ENCODE measurements at places on chromosomes 12 and 14.

GRCh38 chr14:26839481-26839880 lies 241.6 kb upstream of the NOVA1 start:
- DNase-seq: no peak

DNA sequence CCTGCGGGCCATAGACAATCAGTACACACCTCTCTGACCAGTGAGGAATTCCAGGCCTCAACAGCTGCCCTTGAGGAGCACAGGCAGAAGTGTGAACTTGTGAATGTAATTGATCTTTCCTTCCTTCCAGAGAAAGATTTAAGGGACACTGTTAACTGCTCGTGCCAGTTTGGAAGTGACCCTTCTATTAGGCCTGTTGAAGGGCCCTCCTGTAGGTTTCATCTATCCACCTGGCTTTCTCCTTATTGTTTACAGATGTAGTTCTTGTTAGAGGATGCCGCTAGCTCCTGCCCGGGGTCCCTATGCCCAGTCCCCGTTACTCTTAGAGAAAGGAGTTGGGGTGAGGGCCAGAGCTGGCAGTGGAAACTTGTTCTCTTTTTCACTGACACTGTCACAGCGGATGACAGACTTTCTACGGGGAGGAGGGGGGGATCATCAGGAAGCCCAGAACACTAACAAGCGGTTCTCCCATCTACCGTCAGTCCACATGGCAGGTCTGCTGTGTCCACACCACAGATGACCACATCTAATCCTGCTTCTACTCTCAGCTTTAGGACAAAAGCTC lies 42.6 kb downstream of the SH2B3 start:
- DNase-seq: no peak

DNA sequence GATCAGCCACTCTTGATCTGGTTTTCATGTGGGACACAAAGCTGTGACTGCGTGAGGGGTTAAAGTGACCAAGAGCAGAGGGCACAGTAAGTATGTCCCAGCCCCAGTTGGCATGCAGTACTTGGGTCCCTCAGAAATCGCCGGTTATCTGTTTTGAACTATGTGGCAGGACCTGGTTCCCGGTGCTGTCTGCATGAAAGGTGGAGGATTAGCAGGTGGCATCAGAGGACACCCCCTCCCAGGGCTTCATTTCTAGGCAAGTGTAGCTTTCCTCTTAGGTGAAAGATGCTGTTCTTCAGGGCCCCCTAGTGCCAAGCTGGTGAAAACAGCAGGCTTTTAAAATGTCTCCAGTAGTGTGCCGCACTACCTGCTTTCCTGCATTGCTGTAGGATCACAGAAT lies 57.1 kb downstream of the ATG14 start:
- DNase-seq: peak; percentile 35

DNA sequence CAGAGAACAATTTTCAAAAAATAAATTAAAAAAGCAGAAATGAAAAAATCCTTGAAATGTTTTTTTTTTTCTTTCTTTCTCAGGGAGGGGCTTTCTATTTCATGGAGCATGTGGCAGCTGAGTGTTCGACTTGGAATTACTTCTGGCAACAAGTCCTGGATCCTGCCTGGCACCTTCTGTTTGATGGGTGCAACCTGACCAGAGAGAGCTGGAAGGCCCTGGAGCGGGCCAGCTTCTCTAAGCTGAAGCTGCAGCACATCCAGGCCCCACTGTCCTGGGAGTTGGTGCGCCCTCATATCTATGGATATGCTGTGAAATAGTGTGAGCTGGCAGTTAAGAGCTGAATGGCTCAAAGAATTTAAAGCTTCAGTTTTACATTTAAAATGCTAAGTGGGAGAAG lies 22.5 kb upstream of the HIGD1C start:
- no peak for DNase-seq

DNA sequence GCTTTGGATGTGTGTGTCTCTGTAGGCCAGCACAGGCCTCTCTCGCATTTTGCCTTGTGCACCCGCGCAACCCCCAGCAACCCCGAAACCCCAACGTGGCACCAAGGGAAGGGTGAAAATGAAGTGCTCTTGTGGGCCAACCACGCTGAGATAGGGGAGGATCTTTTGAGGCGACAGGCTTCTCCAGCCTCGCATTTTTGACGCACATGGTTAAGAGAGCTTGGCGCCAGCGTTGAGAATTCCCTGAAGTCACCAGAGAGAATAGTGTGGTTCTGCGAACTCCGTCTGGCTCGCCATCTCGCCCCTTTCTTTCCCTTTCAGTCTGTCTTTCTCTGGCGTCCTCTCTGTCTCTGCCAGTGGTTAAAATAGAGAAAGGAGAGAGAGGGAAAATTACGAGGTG lies 1.9 kb upstream of the TBX3 start:
- DNase-seq: no peak

DNA sequence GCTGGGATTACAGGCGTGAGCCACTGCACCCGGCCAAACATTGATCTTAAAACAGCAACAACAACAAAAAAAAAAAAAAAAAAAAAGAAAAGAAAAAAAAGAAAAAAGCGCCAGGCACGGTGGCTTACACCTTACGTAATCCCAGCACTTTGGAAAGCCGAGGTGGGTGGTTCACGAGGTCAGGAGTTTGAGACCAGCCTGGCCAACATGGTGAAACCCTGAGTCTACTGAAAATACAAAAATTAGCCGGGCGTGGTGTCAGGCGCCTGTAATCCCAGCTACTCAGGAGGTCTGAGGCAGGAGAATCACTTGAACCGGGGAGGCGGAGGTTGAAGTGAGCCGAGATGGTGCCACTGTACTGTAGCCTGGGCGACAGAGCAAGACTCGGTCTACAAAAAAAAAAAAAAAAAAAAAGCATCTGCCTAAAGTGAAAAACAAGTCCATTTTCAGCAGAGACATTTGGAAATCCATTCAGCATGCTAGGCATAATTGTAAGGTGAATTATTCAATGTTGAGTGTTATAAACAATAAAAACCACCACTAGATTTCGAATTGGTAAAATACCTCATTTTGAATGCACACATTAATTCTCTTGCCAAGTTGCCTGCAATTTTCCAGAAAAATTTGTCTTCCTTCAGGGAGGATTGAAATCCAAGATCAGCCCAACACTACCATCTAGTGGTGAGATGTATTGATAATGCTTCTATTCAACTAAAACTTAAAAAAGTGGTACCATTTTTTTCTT lies 8.0 kb upstream of the CERS5 start:
- DNase-seq: no peak

DNA sequence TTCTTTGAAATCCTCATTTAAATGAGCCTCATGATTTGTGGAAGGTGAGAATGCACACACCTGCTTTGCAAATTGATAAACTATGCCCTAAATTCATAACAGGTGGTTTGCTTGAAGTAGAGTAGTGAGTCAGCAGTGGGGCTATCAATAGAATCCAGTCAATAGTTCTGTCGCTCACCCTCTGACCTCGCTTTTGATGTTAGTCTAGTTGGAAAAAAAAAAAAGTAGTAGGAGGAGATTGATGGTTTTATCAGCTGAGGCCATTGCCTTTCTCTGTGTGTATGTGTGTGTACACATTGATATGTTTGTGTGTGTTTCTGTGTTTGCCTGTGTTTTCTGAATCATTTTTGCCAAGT lies 267.3 kb downstream of the SNAPC1 start:
- DNase-seq: no peak

- DNase-seq: peak; percentile 39
Observed at GRCh38 chr12:50055831-50056638, 1.4 kb upstream of the ASIC1 start.

DNA sequence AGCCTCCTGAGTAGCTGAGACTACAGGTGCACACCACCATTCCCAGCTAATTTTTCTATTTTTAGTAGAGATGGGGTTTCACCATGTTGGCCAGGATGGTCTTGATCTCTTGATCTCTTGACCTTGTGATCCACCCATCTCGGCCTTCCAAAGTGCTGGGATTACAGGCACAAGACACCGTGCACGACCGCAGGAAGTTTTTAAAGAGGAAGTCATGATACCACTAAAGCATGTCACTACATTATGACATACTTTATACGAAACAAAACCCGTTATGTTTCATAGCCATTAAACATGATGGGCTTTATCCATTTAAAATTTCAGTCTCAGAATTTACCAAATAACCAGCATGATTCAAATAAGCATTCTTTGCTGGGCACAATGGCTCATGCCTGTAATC lies 83.8 kb upstream of the DUSP6 start:
- no peak for DNase-seq

GRCh38 chr12:98352218-98352811 lies 163.1 kb upstream of the TMPO start:
- no peak for DNase-seq

GRCh38 chr12:102876883-102877282 lies 40.2 kb downstream of the PAH start:
- DNase-seq: no peak

DNA sequence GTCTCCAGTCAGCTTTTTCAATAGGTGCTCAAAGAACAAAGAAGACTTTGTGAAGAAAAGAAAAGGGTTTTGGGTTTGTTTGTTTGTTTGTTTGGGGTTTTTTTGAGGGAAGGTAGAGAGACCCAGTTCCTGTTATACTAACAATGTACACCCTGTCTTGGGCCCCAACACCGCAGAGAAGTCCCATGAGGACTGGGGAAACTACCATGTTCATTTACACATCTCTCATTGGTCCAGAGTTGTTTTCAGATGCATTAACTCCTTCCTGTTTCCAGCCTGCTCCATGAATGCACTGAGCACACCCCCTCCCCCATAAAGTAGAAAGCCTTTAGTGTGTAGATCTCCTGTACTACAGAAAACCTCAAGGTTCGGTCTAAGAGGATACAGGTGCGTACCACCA lies 51.1 kb upstream of the SLC8A3 start:
- DNase-seq: no peak

DNA sequence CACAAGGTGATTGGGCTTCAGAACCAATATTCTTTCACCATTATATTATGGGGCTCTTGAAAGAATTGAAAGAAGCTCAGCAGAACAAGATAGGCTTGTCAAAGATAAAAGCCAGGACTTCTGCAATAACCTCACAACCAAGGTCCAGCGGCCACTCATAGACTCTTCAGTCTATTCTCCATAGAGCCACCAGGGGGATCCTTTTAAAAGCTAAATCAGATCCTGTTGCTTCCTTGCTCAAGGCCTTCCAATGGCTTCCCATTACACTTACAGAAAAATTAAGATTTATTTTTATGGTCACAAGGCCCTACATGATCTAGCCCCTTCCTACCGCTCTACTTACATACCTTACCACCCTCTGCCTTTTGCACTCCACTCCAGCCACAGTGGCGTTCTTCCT lies 169.6 kb downstream of the C12orf42 start:
- no peak for DNase-seq

DNA sequence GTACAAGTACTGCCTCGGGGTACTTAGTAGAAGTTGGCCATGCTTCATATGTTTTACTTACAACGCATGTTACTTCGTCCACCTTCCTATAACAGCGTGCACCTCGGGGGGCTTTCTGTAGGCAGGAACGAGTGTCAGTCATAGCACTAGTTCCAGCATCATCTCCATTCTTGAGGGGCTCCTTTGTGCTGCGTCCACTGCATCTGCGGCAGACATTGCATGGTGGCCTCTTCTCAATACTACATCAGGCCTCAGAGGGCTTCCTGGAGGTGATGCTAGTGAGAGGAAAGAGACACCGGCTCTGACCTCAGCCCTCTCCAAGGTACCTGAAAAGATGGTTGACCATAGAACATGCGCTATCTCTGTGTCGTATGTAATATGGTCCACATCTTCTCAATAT lies 121.2 kb upstream of the RTL1 start:
- DNase-seq: no peak

- DNase-seq: no peak
Observed at GRCh38 chr14:95140060-95140858, 17.1 kb downstream of the DICER1 start.

DNA sequence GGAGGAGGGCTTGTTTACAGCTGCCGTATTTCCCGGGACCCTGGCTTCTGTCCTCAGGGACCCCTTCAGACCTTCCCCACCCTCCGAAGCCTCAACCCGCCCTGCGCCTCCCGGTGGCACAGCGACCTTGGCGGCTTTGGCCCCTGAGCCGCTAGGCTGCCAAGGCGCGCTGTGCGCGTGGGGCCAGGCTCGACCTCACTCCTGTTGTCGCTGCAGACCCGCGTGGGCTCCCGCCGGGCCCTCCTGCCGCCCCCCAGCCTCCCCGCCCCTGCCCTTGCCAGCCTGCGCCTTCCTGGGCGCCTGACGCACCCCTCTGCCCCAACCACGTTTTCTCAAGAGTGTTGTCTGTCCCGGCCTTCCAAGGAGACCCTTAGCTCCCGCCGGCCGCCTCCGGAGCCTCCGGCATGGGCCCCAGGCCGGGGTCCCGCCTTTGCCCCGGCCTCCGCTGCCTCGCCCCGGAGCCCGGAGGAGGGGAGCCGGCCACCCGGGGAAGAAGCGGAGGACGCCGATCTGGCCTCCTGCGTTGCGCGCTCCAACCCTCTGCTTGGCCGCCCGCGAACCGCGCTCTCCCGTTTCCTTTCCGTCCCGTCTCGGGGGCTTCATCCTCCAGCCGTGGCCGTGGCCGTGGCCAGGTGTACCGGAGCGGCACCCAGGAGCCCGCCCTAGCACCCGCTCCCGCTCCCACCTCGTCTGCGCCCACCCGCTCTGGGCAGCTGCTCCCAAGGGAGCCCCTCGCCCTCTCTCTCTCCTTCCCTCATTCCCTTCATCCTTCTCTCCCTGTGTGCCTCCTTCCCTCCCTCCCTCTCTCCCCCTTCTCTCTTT lies 19.9 kb downstream of the PPP2R5C start:
- DNase-seq: no peak

- no peak for DNase-seq
Observed at GRCh38 chr14:39097159-39097558, 5.9 kb downstream of the SEC23A start.

GRCh38 chr12:10406725-10407124 lies 2.8 kb downstream of the KLRC4 start:
- no peak for DNase-seq

DNA sequence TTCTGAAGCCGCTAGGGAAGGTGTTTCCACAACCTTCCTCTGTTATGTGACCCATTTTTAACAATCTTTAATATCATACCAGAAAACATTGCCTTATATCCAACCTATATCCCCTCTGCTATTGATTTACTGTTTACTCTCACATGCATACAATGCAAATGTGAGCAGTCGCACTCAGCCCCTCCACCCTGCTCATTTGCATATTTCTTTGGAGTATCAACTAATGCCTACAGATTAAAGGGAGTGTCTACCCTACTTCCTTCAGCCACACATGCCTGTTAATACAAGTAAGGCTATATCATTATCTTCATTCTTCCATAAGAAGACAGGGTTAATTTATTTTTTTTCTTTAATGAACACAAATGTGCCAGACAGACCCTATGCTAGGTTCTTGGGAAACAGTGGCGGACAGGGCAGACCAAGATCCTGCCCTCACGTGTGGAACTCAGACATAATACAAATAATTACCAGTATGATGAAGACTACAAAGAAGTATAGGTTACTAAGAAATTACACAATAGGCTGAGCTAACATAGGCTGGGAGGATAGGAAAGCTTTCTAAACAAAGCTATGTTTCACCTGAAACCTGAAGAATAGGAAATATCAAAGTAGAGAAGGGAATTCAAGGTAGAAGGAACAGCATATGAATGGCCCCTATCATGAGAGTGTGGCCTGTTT lies 107.3 kb upstream of the MDM1 start:
- no peak for DNase-seq

All from NCI-H2081 treated with DMSO at 0.1 percent for 48 hours (cell line).